ENCODE measurements at places on chromosomes 3 and 15.

GRCh38 chr3:88991496-88991895, 115.9 kb upstream of the EPHA3 start:
- DNase-seq, result no peak

DNA sequence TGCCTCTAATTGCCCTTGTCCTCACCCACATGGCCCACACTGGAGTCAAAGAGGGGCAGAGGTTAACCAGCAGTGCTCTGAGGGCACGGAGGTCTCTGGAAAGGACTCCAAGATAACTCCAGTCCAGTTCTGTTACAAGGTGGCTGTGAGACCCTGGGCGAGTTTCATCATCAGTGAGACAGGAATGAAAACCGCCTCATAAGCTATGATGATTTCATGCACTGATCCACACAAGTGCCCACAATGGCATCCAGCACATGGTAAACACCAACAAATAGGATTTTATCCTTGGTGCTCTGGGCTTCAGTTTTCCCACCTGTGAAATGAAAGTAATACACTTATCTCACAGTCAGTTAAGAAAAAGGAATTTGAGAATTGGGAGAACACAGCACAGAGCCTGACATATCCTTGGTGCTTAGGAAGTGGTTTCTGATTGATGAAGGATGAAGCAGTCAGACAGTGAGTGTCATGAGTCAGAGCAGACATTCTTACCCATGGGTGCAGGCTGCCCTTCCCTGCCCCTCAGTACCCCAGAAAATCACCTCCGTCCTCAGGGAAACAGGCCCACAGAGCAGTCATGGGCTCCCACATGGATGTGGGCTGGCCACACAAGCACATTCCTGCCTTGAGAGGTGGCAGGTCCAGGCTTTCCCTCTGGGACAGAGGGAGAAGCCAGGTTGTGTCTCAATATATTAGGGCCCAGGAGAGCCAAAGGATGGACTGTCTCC, 48.4 kb downstream of the DAPK2 start:
- DNase-seq, result no peak

DNA sequence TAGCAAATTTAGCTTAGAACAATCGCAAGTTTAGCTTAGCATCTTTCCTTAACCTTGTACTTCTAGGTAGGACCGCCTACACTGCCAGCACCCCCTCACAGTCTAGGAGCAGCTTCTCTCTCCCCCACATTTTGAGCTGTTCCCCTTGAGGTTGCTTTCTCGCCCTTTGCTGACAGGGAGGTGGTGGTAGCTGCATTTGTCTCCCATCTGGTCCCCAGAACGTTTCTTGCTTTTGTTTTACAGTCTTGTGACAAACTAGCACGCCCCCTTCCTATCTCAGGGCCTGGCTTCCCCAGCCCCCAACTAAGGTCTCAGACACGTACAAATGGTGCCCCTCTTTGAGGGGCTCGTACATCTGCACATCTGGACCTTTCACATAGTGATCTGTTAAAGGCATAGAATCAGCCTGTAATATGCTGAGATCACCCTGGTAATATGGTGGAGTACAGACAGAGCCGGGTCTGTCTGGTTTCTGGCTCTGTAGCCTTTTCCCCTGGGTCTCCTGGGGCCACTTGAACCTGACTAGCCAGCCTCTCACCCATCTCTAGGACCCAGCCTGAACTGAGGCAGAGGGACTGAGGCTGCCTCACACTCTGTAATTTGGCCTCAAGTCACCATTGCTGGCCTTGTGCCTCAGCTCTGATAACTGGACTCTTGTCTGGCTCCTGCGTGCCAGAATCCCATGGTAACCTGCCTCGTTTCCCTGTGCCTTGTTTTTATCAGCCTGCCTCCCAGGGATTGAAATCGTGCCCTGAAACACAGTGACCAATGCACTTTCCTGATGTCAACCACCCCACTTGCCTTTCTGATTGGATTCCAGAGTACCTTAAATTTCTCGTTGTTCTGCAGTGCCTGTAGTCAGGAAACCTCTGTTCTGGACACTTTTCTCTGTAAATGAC, 27.7 kb downstream of the CRTC3 start:
- DNase-seq, result no peak

DNA sequence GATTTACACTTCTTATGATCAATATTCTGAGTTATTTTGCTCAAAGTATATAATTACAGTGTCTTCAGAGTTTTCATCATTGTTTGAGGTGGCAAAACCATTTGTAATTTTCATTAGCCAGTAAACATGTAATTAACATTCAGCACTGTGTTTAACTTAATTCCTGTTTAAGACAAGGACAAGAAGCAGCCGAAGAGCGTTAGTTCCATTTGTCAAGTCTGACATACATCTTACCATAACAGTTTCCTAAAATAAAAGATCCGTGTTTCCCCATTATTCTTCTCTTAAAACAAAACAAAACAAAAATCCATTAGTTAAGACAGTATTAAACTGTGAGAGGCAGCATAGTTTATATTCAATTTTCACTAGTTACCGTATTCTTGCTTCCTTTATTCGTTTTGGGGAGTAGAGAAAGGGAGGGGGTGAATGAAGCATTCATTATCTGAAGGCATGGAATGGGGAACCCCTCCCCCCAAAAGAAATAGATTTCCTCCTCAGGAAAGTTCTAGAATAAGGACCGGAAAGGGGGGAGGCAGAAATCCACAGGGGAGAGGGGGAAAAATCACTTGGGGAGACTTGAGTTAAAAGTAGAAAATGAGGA, 5.5 kb upstream of the NR2F2 start:
- no peak for DNase-seq

DNA sequence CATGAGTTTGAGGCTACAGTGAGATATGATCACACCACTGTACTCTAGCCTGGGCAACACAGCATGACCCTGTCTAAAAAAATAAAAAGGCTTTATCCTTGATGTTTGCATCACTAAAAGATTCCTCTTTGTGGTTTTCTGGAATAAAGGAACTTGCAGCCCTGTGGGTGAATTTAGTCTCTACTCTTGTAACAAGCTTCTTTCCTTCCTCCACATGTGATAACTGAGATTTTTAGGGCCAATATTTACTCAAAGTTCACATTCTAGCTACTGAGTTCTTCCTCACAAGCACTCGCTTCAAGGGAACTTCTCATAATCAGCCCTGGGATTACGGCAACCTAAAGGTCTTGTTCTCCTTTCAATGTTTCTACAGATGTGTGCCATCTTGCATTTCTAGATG, 24.6 kb downstream of the COMMD2 start:
- DNase-seq, result no peak

DNA sequence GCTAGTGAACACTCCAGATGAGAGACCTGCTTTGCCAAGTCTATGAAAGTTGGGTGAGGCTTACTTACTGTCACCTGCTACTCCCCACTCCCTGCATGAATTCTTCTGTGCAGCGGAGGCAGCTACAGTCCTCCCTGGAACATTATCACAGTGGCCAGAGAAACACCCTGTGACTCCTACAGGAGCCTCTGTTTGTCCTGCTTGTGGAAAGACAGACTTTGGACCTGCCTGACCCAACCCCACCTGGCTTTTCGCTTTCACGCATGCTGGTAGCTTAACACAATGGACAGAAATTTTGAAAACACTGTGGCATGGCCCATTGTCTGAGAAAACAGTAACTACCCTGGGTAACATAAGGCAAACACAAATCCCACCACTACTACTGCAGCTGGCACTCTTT, 1565.5 kb upstream of the CADM2 start:
- no peak for DNase-seq

- peak; percentile 8 for DNase-seq
Observed at GRCh38 chr3:15064299-15064834, 748 bp downstream of the MRPS25 start.

- no peak for DNase-seq
Observed at GRCh38 chr3:113773381-113773780, 26.5 kb downstream of the ATP6V1A start.

DNA sequence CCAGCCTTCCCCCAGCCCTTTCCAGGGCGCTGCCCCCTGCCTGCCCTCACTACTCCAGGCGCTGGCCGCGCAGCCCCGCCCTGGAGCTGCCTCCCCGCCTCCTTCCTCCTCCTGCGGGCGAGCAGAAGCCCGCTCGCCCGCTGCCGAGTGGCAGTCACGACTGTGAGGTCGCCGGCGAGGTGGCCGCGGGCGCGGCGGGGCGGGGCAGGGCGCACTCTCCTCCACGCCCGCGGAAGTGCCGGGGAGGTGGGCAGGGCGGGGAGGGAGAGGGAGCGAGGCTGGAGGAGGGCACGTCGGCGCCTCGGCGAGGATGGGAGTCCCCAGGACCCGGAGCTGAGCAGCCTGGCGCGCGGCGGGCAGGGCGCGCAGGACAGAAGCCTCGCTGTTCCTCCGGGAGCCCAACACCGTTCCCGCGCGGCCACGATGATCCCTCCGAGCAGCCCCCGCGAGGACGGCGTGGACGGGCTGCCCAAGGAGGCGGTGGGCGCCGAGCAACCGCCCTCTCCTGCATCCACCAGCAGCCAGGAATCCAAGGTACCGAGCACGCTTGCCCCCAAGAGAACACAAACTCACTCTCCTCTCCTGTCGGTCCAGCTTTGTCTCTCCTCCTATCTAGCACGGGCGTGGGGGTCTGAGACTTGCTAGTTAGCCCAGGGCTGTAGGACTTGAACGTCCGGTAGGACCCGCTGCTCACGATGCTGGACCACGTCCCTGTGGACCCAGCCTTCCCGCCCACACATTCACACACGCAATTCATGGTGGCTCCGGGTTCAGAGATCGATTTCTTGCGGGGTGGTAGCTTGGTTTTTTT, at the start of gene STAC:
Gene STAC (plus strand): TSS at position 284 of the 811 bp plus-strand sequence. CDS start 140 bp downstream, at position 424.
- peak; percentile 16 for DNase-seq

GRCh38 chr3:98755601-98756000, 7.5 kb upstream of the ST3GAL6 start:
- DNase-seq, result no peak

DNA sequence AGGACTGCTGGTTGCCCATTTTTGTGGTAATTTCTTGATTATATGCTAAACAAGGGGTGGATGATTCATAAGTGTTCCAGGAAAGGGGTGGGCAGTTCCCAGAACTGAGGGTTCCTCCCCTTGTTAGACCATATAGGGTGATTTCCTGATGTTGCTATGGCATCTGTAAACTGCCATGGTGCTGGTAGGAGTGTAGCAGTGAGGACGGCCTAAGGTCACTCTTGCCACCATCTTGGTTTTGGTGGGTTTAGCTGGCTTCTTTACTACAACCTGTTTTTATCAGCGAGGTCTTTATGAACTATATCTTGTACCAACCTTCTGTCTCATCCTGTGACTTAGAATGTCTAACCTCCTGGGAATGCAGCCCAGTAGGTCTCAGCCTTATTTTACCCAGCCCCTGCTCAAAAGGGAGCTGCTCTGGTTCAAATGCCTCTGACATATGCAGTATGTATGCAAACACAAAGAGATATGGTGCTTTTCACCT, 46.2 kb downstream of the C3orf38 start:
- peak; percentile 26 for DNase-seq

- no peak for DNase-seq
Observed at GRCh38 chr15:95742256-95742655, 588.2 kb upstream of the NR2F2 start.

All from stimulated activated CD8-positive, alpha-beta memory T cell treated with anti-CD3 and anti-CD28 coated beads, Interleukin-2, amount 100 ng/mL, for 48 hours (primary cell).